ENCODE measurements at places on chromosomes 3 and 15.

DNA sequence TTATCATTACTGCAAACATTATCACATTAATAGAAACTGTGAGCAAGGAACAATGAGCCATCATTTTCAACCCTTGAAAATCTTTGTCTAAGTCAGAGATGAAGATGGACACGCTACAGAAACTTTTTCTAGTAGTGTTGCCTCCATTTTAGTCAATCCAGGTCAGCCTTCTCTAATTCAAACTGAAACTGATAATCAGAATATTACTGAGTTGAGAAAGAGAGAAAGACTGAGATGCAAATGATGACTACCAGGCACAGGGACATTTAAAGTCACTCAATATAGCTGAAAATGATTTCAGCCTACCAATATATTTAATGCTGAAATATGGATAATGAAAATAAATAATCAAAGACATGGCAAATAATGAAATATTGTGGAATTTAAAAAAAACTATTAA lies 261.4 kb downstream of the GBE1 start:
- no peak for DNase-seq

- DNase-seq, result peak; percentile 8
Observed at GRCh38 chr3:123723522-123724168, 138.8 kb upstream of the HACD2 start.

DNA sequence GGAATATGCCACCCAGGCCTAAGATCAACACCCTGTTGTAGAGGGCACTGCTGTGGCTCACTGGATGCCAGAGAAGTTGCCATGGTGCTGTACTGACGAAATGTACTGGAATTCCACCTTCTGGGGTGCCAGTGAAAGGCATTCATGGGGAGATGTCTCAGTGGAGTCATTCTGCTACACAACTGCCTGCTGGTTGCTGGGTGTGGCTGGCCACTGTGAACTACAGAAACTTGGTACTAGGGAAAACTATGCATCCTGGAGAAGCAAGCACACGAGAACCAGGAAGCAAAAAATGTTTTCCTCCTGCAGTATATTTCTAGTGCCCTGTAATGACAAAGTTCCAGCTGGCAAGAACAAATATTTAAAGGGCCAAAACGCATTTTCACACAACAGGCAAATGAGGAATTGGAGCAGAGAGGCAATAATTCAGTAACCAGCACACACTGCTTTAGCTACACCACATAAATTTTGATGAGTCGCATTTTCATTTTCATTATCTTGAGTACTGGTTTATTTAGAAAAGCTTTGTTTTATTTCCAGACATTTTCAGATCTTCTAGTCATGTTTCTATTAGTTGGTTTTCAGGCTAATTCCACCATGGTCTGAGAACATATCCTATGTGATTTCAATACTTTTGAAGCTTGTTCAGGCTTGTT lies 18.3 kb upstream of the RFX7 start:
- no peak for DNase-seq

DNA sequence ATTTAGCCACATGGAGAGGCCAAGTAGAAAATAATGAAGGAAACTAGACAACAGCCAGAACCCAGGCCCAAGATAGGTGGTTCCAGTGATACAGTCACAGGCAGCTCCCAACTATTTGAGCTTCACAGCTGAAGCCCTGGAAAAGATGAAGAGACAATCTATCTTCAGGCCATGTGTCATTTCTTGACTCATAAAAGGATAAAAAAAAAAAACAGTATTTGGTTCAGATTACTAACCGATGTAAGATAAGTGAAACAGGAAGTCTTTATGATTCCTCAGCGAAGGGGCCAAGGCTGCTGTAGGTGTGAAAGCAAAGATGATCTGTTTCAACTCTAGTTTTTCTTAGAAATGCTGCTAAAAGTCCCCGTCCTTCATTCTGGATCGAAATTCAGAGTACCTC lies 394.6 kb downstream of the ZNF385D start:
- no peak for DNase-seq

DNA sequence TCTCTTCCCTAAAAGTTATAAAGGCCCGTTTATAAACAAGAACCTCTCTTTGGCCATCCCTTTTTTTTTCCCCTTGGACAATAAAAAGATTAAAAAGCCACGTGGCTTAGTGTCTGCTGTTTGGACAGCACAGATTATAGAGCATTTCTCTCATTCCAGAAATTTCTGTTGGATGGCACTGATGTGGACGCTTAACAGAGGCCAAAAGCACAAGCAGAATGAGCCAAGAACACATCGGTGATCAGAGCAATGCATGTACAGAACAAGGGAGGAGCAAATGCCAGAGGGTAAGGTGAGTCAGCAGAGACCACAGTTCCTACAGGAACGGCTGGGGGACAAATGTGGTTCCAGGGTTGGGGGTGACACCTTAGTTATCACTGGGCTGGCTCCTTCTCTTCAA lies 30.3 kb upstream of the CTNNB1 start:
- no peak for DNase-seq

DNA sequence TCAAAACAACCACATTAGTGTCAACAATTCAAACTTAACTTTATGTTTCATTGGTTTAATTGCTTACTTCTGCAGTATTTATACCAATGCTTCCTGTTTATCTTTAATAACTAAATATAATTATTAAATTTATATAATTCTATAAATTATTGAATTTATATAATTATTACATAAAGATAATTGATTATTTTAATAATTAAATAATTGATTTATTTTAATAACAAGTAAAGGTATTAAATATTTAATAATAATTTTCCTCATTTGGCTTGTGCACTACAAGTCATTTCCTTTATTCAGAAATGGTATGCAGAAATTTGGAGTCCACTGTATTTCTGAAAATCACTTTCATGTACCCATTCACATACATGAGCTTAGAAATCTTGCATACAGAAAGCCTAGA lies 156.2 kb upstream of the NSMCE3 start:
- DNase-seq, result no peak

DNA sequence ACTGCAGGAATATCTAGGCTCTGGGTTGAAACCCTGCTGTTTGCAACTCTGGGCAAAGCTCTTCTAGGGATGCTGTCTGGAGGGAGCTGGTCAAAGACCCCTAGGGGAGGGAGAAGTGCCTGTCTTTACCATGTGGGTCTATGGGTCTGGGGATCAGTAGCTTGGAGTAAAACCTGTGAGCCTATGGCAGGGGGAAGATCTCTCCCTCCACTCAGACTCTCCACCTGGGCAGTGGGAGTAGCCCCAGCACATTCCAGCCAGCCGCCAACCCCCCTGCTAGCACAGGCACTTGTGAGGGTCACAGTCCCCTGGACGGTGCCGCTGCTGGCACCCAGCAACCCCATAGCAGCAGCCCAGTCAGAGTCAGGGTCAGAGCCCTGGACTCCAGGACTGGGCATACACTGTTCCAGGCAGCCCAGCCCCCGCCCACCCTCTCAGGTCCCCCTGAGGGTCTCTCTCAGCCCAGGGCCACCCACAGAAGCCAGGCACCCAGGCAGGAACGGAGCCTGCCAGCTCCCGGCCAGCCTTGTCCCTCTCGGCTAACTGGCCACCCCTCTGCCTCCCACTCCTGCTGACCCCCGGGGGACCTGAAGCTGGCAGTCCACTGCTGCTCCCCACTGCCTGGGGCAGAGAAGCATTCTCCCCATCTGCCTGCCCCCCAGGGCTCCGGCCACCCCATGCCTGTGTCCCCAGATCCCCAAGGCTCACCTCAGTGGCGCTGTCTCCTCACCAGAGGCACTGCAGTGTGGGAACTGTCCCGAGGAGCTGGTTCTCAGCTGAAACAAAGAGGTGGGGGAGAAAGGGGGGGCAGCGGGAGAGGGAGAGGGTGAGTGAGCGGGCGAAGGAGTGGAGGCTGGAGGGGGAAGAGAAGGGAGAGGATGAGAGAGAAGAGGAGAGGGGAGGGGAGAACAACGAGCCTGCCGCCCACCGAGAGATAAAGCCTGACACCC lies 10.8 kb downstream of the GLYCTK start:
- no peak for DNase-seq

DNA sequence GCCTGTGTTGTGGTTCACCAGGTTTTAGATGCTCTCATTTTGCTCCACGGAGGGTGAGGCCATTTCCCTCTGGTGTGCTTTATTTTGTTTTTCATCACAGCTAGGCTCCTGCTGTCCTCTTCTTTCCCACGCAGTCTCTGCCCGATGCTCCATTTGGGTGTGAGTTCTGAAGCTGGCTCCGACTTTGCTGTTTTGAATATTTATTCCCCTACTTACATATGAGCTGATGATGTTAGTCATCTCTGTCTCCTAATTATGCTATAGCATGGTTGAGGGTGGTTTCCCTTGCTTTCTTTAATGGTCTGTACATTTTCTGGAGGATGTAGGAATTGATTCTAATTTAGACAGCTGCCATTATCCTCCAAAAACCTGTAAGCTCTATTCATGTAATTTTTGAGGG lies 168.1 kb upstream of the MYRIP start:
- DNase-seq, result no peak

DNA sequence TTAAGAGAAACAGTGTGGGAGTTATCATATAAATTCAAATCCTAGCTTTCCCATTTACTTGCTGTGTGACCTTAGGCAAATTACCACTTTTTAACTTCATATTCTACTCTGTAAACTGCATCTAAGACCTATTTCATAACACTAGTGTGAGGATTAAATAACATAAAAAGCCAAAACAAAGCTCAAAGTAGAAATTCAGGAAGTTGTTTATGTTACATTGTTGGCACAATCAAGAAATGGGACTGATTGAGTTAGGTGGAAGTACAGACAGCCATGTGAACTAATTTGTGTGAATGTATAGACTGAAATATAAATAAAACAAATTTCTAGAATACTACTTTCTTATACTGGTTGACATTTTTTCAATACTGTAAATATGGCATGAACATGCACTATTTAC lies 131.7 kb downstream of the STAG1 start:
- no peak for DNase-seq

GRCh38 chr3:190305406-190305805 lies 16.8 kb downstream of the CLDN1 start:
- DNase-seq, result no peak

- no peak for DNase-seq
Observed at GRCh38 chr3:146468671-146469149, 651 bp downstream of the PLSCR2 start.

DNA sequence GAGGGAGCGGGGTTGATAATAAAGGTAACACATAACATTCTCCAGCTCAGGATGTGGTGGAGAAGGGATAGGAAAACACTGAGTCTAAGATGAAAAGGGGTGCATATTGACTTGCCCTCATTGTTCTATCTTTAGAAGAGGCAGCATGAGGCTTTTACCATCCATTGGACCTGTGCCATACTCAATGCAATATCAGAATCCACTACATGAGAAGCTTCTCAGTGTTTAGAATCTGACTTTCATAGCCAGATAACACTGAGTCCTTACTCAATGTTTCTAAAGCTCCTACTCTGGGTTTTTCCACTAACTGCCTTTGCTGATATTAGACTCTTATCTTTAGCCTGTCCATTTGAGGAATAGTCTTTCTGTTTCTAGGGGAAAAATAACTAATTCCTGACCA lies 24.3 kb upstream of the GADL1 start:
- DNase-seq, result no peak

DNA sequence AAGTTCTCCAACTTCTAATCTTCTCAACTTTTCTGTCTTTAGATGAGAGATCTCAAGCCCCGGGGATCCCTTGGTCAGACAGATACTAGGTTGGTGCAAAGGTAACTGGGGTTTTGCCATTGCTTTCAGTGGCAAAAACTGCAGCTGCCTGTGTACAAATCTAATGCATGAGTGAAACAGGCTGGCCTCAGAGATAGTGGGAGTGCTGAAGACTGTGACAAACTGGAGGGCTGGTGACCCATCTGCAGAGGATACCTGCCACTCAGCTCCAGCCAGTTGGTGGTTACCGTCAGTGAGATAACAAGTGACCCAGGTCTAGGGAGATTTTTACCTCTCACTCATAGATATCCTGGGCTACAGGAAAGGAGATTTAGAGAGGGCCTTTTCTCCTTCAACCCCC lies 85.7 kb downstream of the RYR3 start:
- no peak for DNase-seq

- no peak for DNase-seq
Observed at GRCh38 chr15:22873841-22874240, 35.4 kb downstream of the NIPA2 start.

- DNase-seq, result no peak
Observed at GRCh38 chr15:75178171-75178937, 23.3 kb upstream of the C15orf39 start.

DNA sequence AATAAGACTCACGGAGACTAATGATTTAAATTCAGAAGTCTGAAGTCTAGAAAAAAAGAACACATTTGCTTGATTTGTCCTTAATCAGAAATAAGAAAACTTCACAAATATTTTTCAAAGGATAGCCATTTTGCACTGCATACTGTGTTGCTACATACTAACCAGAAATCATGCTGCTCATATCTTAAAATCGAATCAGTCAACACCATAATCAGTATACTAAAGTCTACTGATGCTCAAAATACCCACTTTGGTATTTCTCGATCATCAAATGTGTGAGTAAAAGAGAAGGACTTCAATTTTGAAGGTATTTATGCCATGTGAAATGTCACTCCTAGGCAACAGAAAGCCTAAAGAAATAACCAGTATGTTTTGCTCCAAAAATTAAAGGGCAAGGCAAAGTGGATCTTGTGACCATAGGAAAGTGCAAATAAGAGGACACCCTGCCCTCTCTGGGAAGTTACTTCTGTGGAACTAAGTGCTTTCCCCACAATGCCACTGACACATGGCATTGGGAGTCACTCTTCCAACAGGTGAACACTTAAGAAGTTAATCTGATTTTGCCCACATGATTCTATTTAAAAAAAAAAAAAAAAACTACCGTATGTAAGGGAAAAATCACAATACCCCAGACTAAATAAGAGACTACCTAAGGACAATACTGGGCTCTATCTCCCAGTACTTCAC lies 2.7 kb downstream of the LRIG1 start:
- DNase-seq, result no peak

DNA sequence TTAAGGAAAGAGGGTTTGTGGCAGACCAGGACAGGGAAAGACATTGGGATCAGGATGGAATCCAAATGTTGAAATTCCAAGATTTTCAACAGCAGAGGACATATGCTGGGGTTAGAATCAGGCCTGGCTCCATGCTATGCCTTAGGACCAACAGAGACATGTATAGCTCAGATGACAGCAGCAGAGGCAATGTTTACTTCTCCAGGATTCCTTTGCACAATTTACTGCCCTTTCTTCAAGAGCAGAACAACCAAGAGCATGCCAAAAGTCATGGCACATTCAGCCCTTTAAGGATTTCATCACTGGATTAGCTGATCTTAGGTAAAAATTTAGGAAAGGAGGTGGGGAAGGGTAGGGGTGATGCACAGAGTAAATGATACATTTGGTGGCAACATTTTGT lies 69.6 kb upstream of the GSK3B start:
- DNase-seq, result no peak

GRCh38 chr3:127457094-127457475 lies 133.4 kb downstream of the TPRA1 start:
- DNase-seq, result no peak
